ENCODE measurements at places on chromosomes 3 and 15. TPM values are rescaled to one million over a fixed set of nuclear protein-coding genes. Genes with fewer than 3 reads are reported as not detected.

The TMEM212 gene
- total RNA-seq, result not detected

The TRIM59 gene
- 79.8 TPM for total RNA-seq

The CSPG4 gene
- not detected for total RNA-seq

The FOXL2NB gene
- total RNA-seq, result not detected

The CLEC3B gene
- 0.37 TPM for total RNA-seq

The IGF2BP2 gene
- not detected for total RNA-seq

The CMTM8 gene
- total RNA-seq, result 5.9 TPM

The CYP1A2 gene
- not detected for total RNA-seq

The SLC28A1 gene
- total RNA-seq, result not detected

The BCHE gene
- not detected for total RNA-seq

The CHRM5 gene
- total RNA-seq, result not detected

The ZNF774 gene
- total RNA-seq, result 2.1 TPM

The ALS2CL gene
- 16.6 TPM for total RNA-seq

The AQP9 gene
- total RNA-seq, result not detected

The ZNF35 gene
- total RNA-seq, result 2.2 TPM

The UROC1 gene
- total RNA-seq, result not detected

The PTX3 gene
- total RNA-seq, result 0.40 TPM

The COX17 gene
- total RNA-seq, result 54.5 TPM

The RTP4 gene
- total RNA-seq, result 18.9 TPM

The DNAJA4 gene
- 28.5 TPM for total RNA-seq

The HTR3E gene
- total RNA-seq, result not detected

The UQCRC1 gene
- total RNA-seq, result 150 TPM

The MKRN3 gene
- total RNA-seq, result 3.4 TPM

The RASGRF1 gene
- not detected for total RNA-seq

The SNTN gene
- total RNA-seq, result not detected

The IQCF5 gene
- total RNA-seq, result not detected

The C15orf62 gene
- total RNA-seq, result 1.3 TPM

The CDC25A gene
- 23.5 TPM for total RNA-seq

The LXN gene
- 11.5 TPM for total RNA-seq

The C3orf49 gene
- total RNA-seq, result not detected

The MUC20 gene
- 1.2 TPM for total RNA-seq

The FAM3D gene
- not detected for total RNA-seq

The SPSB4 gene
- not detected for total RNA-seq

The PP2D1 gene
- not detected for total RNA-seq
